Progenitor cell of endocrine pancreas (in vitro differentiated cells): ENCODE measurements at places on chromosomes 6 and 20. TPM values are rescaled to one million over a fixed set of nuclear protein-coding genes. Genes with fewer than 3 reads are reported as not detected.

- DNase-seq = no peak
Observed at GRCh38 chr20:57387945-57388371, 3.2 kb upstream of the RBM38 start.

DNA sequence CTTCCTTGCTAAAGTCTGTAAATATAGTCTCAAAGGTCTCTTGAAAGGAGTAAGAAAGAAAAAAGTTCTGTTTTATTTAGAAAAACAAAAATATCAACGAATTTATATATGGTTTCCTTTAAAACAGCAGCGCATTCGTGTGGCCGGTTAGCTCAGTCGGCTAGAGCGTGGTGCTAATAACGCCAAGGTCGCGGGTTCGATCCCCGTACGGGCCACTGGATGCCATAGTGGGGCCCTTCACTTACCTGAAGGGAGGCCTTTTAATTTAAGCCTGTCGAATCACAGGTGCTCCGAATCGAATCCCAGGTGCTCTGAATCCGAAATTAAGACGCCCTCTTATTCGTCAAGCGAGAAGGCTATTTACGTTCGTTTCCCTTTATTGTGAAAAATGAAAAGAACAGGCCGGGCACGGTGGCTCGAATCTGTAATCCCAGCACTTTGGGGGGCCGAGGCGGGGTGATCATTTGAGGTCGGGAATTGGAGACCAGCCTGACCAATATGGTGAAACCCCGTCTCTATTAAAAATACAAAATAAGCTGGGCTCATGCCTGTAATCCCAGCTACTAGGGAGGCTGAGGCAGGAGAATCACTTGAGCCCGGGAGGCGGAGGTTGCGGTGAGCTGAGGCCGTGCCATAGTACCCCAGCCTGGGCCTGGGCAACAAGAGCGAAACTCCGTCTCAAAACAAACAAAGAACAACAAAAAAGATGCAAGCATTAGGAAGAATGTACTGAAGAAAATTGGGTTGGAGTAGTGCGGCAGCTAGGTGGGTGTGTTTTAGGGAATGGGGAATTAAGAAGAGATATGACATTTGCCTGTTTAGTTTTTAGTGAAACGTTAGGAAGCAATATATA lies 195.8 kb upstream of the ZNF184 start:
- DNase-seq = no peak

The ZKSCAN8 gene
- 45.2 and 47.6 TPM in 2 replicates for total RNA-seq

GRCh38 chr6:143605906-143606521 lies 71.8 kb upstream of the PHACTR2 start:
- DNase-seq = no peak

The FRK gene
- total RNA-seq = 8.6 and 8.8 TPM in 2 replicates

DNA sequence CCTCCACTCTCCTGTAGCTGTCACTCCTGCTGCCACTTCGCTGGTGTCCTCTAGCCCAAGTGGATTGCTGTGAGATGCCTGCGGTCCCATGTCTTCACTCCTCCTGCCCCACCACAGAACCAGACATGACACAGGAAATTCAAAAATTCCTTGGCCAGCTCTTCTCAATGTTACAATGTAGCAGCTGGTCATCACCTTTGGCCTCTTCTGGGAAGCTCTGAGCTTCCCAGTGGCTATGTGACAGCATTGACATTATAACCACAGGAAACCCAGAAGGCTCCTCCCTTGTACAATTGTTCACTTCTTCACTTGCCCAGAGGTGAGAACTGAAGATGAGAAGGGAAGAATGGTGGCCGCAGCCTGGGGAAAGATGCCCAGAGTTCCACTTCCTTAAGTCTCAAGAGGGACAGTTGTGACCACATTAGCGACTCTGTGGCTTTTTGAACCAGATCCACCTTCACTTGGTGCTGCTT lies 76.1 kb upstream of the NAA20 start:
- no peak for DNase-seq

- no peak for DNase-seq
Observed at GRCh38 chr6:16320533-16321340, 82.3 kb downstream of the GMPR start.
